ENCODE measurements at places on chromosomes 4 and X.

- DNase-seq, result no peak
These were observed 123.6 kb upstream of the TET2 start for GRCh38 chr4:105022811-105023667.

DNA sequence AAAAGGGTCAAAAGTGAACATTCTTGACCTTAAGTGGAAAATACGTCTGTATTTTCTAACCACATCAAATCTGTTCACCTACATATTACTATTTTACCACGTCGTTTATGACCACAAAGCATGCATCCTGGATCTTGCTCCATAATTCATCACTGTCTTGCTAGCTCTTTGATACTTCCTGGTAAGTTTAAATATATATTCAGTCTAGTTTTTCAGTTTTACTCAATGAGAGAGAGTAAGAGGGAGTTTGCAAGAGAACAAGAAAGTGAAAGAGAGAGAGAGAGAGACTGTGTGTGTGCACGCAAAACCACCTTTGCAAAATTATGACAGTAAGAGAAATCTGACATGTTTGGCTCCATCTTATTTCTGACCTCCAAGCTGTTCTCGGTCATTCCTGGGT lies 173.7 kb upstream of the GALNTL6 start:
- DNase-seq, result no peak

- DNase-seq, result no peak
These were observed 59.3 kb upstream of the HS3ST1 start for GRCh38 chr4:11487868-11488544.

- no peak for DNase-seq
These were observed 64.5 kb downstream of the ARL9 start for GRCh38 chr4:56570041-56570440.

GRCh38 chr4:171087089-171087488 lies 726.1 kb upstream of the GALNTL6 start:
- no peak for DNase-seq

DNA sequence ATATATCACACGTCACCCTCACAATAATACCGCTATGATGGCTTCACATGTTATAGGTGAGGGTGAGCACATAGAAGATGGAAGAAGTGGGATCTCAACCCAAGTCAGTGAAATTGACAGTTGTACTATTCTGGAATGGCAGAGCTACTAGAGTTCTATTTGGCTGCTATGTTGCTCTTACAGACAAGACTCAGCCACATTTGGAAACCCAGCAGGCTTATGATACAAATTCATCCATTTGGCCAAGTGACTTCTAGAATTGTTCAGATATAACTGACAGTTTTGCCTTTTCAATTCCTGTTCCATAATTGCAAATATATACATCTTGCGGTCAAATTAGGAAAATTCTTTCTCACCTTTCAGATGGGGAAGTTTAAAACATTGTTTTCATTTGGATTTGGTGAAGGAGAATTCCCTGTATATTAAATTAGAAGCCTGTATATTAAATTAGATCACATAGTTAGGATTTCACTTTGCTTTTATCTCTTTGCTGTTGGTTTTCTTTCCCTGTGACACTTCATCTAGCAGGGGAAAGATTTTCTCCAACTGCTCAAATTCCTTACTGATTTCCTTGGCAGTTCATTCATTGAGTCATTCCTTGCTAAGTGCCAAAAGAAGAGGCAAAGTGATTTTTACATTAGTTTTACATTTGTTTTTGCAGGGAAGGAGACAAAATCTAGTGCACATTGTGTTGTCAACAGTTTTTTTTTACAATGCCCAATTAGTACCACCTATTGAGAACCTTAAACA lies 120.6 kb upstream of the TBC1D9 start:
- DNase-seq, result no peak

DNA sequence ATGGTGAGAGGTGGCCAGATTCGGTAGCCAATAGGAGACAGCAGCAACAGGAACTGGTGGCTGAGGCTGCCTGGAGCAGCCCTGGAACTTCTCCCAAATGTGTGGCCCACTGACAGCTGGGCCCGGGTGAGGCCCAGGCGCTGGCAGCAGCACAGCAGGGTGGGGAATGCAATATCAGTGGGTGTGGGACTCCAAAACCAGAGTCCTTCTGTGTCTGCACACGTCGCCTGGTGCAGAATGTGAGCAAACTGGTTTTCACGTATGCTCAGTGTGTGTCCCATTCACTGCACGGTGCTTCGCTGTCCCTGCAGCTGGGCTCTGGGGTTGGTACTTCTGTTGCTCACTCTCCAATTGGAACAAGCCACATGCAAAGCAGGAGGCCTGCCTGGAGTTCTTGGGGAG lies 14.4 kb upstream of the CENPU start:
- DNase-seq, result no peak

- DNase-seq, result no peak
These were observed 95.2 kb downstream of the SHROOM4 start for GRCh38 chrX:50718776-50719175.

- no peak for DNase-seq
These were observed 392.5 kb downstream of the BCOR start for GRCh38 chrX:39705290-39705689.

- no peak for DNase-seq
These were observed 33.6 kb downstream of the RPGR start for GRCh38 chrX:38293741-38294140.

GRCh38 chr4:54971474-54971950 lies 153.9 kb downstream of the KDR start:
- no peak for DNase-seq

DNA sequence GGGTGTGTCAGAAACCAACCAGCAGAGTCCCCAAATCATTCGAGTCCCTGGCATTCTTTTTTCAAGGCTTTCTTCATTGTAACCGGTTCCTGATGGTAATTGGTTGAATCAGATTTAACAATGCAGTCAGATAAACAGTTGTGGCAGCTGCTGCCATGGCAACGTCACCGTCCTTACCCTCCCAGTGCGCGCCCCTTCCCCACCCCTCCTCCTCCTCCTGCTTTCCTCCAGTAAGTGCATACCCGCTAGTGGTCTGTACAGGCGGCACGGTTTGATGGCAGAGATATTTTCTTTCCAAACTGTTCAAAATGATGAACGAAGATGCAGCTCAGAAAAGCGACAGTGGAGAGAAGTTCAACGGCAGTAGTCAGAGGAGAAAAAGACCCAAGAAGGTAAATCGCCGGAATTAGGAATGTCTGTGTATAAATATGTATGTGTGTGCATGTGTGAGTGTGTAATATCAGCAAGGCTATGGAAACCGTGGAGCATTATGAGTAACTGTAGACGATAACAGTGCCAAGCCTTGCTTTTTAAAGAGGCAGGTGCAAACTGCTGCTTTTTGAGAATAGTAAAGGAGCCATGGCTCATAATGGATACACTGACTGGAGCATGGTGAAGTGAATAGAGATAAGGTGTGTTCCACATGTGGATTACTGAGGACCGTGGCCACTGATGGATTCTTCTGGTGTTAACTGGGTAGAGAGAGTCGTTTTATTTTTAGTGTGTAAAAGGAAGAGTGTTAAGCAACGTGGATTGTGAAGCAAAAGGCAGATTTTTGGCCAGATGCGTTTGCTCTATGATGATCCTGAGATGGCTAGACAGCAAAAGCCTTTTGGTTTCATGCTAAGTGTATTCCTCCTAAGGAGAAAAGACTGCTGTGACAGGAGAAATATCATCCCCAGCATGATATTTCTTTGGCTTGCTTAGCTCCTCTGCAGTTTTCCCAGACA lies at the start of gene ANK2:
Gene ANK2 (plus strand): TSS at position 233 of the 950 bp plus-strand sequence. CDS start 76 bp downstream, at position 309.
- DNase-seq, result no peak

- DNase-seq, result no peak
These were observed 22.1 kb downstream of the ZRSR2 start for GRCh38 chrX:15812192-15812938.

GRCh38 chrX:22922961-22923360 lies 76.8 kb upstream of the DDX53 start:
- DNase-seq, result no peak

DNA sequence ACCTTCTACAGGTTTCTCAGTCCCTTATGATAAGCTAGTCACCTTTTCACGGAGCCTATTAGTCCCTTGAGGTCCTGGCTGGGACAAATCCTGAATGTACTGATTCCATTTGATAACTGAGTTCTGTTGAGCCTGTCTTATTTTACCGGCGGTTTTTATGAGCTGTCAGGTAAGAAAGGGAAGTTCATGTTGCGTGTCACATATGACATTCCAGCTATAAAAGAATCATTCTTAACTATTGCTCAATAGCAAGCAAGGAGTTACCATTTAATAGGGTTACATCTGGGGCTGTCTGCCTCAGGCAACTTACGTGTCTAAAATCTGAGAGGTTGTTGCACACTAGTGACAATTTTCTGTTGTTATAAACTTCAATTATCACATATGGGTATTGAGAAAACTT lies 394.6 kb downstream of the TECRL start:
- DNase-seq, result no peak

- no peak for DNase-seq
These were observed 383.5 kb downstream of the KLHL4 start for GRCh38 chrX:87901060-87901459.

DNA sequence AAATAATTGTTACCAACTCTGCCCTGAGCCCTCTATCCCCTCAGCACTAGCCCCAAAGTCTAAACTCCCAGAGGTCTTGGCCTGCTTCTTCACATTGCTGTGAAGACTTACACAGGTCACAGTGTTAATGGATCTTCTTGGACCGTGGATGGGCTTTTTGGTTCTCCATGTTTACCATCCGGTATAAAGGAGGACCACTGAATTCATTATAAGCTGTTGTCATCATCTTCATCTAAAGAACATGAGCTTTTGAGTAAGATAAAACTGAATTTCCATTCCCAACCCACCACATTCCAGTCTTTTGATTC lies 8.5 kb downstream of the NUDT11 start:
- no peak for DNase-seq

DNA sequence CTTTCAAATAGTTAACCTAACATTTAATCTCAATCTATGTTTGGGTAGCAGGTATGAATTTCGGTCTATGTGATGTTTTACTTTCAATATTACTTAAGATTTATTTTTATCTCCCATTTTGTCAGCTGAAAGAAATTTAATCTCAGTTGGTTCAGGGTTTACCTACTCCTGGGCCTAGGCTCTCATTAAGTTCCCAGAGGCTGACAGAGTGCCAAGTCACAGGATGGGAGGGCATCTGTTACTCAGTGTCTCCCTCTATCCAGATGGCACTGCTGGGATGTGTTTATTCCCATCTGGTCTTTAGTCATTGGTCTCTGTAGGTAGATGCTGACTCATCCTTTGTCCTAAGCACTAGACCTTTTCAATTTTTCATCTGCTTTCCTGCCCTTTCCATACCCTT lies 129.4 kb upstream of the ARSJ start:
- no peak for DNase-seq

All from activated T-helper 1 cell treated with Interleukin-2 at 50 U/mL for 16 hours (primary cell).